ENCODE measurements at places on chromosomes 4 and X.

- DNase-seq = no peak
Measured at GRCh38 chrX:353566-354535, 32.9 kb downstream of the PPP2R3B start.

DNA sequence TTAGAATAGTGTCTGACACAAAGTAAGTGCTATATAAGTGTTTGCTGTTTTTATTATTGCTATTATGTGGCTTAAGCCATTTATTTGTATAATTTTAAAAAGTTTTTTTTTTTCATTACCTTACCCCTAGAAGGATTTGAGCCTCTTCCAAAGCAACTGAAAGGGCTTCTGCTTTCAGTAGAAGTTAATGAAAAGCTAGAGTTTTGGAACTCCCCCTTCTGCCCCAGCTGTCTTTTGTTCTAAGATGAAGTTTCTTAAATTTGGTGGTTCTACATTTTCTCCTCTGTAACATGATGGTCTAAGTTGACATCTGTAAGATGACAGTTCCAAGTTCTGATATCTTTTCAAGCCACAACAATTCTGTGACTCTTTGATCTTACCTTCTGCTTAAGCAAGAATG lies 30.3 kb downstream of the FHIP1A start:
- no peak for DNase-seq

- no peak for DNase-seq
Measured at GRCh38 chr4:164780839-164781238, 26.9 kb downstream of the SMIM31 start.

GRCh38 chrX:138775517-138775916 lies 64.0 kb upstream of the FGF13 start:
- DNase-seq = no peak

GRCh38 chr4:14064984-14065383 lies 437.5 kb upstream of the BOD1L1 start:
- DNase-seq = no peak

DNA sequence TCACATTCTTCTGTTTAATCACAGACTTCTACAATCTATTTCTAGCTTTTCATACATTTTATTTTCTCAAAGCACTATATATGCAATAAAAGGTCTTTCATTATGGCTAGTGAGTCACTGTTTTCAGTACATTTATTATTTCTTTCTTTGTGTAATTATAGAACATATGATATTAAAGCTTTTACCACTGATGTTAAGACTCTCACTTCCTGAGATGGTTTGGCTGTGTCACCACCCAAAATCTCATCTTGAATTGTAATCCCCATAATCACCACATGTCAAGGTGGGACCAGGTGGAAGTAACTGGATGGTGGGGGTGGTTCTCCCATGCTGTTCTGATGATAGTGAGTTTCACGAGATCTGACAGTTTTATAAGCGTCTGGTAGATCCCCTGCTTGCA lies 41.9 kb downstream of the UBA6 start:
- no peak for DNase-seq

DNA sequence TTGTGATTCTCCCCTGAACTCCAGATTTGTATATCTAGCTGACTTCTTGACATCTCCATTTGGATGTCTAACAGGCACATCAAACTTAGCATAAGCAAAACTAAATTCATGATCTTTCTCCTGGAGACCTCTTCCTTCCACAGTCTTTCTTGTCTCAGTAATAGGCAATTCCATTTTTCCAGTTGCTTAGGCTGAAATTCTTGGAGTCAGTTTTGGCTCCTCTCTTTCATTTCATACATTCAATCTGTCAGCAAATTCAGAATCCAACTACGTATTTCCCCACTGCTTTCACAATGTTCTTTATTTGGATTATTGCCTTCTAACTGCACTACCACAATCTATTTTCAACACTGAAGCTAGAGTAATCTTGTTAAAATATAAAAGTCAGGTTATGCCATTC lies 219.9 kb upstream of the GLRA2 start:
- DNase-seq = no peak

GRCh38 chr4:48904101-48904500 lies 2.5 kb downstream of the OCIAD2 start:
- no peak for DNase-seq

GRCh38 chr4:6453688-6453990 lies 18.8 kb downstream of the PPP2R2C start:
- no peak for DNase-seq

GRCh38 chr4:139146926-139147629 lies 29.9 kb downstream of the ELF2 start:
- DNase-seq = no peak

DNA sequence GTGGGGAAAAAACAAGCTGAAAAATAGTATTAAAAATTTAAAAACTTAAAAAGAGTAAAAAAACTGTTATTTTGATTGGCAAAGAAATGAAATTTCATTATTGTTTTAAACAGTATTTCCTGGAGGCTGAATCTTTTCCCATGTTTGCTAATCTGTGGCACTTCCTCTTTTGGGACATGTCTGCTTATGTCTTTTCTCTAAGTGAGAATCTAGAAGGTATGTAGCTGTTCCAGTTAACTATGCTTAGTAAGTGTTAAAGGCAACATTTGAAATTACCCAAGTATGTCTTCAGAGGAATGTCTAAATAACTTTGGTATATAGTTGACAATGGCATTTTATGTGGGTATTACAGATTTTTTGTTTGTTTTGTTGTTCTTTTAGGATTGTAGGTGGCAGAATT lies 81.6 kb upstream of the TBC1D9 start:
- no peak for DNase-seq

- DNase-seq = no peak
Measured at GRCh38 chrX:130336531-130336930, 3.2 kb upstream of the SLC25A14 start.

GRCh38 chr4:6198768-6199421 lies 1.5 kb downstream of the JAKMIP1 start:
- DNase-seq = no peak

- no peak for DNase-seq
Measured at GRCh38 chr4:47939456-47939855, 25.1 kb upstream of the NFXL1 start.

DNA sequence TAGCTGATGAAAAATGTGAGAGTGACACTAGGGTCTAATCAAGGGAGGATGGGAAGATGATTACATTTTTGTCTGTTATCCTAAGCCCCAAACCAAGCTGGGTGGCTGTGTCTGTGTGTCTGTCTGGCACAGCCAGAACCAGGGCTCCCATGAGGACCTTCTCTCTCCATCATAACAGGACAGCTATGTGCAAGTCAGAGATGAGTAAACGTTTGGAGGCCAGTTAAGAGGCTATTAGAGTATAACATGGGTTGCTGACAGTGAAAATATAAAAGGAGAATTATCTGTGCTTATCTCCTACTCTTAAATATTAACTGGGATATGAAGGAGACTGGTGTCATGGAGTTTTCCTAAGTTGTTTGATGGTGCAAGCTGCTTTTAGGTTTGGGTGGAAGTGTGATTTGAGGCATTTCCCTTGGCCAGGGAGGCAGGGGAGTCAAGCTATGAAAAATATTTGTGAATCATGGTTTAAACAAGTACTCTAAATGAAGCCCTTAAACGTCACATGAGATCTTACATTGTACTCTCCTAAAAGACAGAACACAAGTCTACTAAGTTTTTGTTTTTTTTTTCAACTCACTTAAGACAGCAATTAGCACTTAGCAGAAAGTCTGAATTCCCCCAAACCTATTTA lies 156.2 kb downstream of the ENOX2 start:
- DNase-seq = no peak

DNA sequence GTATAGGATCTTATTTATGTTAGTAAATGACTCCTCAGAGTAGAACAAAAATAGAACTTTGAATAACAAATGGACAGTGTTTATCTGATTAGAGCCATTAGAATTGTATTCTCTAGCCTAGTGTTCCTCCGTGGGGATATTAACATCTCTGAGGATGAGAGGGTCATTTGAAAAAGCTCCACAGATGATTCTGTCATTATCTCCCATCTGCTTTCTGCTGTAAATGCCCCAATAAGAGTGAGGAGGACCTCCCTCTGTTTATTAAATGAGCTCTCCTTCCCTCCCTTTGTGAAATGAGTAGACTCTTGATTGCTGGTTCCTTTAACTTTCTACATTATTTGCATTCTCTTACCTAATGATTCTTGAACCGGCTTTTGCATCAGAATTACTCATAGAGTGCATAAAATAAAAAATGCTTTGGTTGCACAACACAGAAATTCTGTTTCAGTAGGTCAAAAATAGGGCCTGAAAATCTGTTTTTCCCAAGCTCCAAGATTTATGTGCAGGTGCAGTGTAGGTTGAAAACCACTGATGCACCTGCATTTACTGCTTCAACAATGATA lies 18.0 kb downstream of the GC start:
- DNase-seq = no peak

DNA sequence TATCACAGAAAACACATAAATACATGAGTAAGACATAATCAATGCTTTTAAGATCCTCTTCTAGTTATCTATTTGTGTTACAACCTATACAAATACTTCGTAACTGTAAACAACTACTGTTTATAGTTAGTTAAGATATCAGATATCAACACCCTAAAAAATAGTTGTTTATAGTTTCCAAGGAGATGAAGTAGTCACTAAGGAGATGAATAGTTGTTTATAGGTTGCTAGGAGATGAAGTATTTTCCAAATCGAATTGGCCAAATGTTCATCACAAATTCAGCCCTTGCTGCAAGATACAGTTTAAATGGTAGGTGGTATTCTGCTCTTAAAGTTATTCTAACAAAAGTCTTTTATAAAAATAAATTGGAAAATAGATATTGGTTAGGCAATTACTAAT lies 618.2 kb upstream of the PCDH10 start:
- no peak for DNase-seq

DNA sequence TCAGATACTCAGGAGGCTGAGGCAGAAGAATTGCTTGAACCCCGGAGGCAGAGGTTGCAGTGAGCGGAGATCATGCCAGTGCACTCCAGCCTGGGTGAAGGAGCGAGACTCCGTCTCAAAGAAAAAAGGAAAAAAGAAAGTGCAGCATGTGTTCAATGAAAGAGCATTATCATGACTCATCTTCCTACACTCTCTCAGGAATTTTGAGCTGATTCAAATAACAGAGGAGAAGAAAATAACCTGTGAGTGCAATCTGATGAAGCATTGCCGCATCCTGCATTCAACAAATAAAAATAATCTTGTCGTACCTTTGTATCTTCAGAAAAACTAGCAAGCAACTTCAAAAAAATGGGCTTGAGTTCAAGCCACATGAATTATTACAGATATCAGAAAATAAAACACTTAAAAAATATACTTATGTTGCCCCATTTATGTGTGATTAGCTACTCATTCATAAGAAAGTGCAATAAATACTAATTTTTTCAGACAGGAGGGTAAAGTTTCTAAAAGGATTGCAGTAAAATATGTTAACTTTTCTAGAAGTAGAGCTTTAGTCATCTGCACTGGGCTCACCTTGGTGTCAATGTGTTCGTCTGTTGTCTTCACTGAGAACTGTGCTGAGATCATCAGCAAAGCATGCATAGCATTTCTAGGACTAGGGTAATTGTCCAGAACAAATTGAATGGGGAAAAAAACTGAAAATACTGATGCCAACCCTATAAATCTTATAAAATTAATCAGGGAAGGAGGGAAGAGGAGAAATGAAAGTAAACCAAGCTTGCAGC lies 90.4 kb upstream of the VCX3B start:
- no peak for DNase-seq

GRCh38 chrX:44569122-44569521 lies 26.5 kb upstream of the FUNDC1 start:
- DNase-seq = no peak

GRCh38 chr4:56187688-56188087 lies 199.6 kb downstream of the AASDH start:
- no peak for DNase-seq

DNA sequence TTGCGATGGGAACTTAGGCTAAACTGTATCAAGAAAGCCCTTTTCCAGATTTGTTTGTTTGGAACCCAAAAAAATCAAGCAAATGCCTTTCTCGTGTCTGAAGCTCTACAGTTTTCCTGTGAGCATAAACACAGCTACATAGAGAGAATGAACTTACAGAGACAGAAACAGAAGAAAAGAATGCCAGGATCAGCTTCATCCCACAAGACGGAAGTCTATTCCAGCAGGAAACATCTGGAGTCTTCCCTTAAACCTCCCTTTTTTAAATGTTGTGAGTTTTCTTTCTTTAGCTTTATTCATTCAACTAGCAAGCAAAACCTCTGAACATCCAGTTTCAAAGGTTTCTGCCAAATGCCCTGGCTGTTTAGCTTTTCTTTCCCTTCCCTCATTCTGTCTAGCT lies 32.6 kb upstream of the ZFP42 start:
- DNase-seq = no peak

- DNase-seq = no peak
Measured at GRCh38 chr4:81449015-81449414, 22.7 kb downstream of the RASGEF1B start.

GRCh38 chr4:67996127-67996526 lies 32.8 kb upstream of the TMPRSS11A start:
- no peak for DNase-seq

DNA sequence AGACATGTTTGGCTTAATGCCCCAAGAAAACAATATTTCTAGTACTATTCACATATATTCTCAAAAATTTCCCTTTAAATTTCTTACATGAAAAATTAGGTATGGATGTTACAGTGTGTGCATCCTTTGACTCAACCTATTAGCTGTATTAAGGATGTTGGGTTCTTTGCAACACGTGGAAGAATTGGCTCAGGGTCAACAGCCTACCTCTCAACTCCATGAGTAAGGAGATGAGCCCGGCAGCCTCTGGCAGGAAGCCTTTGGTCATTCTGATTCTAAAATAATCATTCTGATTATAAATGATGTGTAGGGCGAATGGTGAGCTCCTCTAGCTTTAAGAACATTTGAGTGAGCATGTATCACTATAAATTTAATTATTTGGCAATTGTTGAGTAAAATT lies 148.0 kb upstream of the WDFY3 start:
- no peak for DNase-seq

DNA sequence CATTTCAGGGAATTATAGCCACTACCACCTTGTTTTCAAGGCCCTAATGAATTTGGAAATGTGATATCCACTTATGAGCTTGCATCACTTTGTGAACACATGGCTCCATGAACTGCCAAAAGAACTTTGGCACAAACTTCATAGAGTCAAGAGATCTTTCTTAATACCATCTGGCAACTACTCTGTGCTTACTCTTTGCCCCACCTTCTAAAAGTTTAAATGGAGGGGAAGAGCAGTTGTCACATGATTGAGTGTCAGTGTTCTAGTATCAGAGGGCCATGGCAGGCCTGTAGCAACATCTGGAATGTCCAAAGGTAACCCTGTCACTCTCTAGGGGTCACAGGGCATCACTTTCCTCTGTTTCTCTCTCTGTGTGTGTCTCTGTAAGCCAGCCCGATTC lies 2.6 kb upstream of the ADH1B start:
- DNase-seq = no peak

GRCh38 chr4:155907556-155907955 lies 4.1 kb downstream of the TDO2 start:
- no peak for DNase-seq

- DNase-seq = no peak
Measured at GRCh38 chr4:158444621-158445020, 77.1 kb upstream of the RXFP1 start.

- DNase-seq = no peak
Measured at GRCh38 chr4:100968046-100968445, 379.3 kb downstream of the PPP3CA start.

GRCh38 chr4:71389149-71389827 lies 50.5 kb downstream of the SLC4A4 start:
- DNase-seq = no peak
